ENCODE measurements at places on chromosomes 16 and 17.

- no peak for DNase-seq
Observed at GRCh38 chr17:60315650-60316049, 76.3 kb downstream of the USP32 start.

GRCh38 chr16:16038950-16039349, 89.5 kb downstream of the ABCC1 start:
- no peak for DNase-seq

DNA sequence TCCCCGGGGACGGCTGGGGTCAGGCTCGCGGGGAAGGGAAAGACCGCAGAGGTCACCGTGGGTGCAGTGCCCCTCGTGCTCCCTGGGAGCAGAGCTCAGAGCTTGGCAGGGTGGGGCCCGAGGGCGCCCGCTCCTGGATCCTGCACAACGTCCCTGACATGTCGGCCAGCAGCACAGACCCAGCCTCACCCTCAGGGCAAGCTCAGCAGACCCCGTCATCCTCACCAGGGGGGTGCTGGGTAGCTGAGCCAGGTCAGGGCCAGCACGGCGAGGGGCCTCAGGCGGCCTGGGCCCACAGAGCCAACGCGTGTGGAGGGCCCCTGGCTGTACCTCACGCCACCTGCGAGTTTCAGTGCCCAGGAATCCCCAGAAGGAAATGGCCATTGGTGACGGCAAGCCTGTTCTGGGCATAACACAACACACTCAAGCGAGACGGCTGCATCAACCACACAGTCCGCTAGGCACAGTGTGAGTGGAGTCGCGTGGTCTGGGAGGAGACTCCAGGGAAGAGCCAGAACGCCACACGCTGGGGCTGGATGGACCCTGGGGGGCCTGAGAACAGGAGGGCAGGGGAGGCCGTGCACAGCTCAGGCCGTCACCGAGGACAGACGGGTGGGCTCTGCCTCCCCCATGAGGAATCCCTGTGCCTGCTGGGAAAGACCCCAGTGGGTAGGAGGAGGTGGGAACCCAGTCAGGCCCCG, 60.3 kb downstream of the ZNF778 start:
- no peak for DNase-seq

DNA sequence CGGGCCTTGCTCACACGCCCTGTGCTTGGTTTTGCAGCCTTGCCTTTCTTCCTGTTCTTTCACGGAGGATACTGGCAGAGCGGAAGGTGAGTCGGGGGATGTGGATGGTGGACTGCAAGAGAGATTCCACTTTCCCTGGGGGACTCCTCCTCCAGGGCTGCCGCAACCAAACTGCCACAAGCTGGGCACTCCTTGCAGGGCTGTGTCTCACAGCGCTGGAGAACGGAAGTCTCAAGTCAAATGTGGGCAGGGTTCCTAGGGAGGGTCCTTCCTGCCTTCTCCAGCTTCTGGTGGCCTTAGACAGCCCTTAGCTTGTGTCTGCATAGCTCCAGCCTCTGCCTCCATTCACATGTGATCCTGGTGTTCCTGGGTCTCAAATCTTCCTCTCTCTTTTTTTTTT, 11.4 kb upstream of the BIRC5 start:
- no peak for DNase-seq

- no peak for DNase-seq
Observed at GRCh38 chr17:6661464-6661848, 9.9 kb downstream of the C17orf100 start.

DNA sequence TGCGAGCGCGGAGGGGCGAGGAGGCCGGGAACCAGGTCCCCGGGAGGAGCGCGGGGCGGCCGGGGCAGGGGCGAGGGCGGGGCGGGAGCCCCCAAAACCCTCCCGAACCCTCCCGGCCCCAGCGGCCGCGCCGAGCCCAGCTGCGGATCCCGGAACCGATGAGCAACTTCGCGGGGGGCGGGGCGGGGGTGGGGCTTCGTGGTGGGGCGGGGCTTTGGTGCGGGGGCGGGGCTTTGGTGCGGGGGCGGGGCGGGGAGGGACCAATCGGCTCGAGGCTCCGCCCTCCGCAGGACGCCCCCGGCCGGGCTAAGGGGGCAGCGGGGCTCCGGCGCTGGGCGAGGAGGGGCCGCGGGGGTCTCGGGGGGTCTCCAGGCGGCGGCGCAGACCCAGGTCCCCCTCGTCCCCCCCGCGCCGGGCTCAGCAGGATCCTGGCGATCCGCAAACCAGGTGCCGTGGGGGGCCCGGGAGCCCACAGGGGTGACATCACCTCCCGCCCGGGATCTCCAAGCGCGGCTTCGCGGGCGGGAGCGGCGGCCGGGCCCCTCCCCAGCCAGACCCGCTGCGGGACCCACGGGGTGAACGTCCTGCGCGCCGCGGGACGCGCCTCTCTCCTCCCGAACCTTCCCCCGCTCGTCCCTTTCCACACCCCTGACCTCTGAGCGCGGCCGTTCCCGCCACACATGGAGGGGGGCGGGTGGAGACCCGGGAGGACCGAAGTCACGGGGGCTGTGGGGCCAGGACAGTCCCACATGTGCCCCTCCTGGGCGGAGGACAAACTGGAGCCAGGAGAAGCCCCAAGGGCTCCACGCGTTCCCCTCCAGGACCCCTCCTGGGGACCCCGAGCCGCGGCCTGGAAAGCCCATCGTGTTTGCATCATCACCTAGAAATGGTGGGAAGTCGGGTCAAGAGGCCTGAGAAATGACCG, at the start of gene ABR:
TSS of gene ABR (minus strand) at position 164 of the 925 bp plus-strand sequence. CDS start 254 bp downstream, outside the sequence.
- DNase-seq = no peak

DNA sequence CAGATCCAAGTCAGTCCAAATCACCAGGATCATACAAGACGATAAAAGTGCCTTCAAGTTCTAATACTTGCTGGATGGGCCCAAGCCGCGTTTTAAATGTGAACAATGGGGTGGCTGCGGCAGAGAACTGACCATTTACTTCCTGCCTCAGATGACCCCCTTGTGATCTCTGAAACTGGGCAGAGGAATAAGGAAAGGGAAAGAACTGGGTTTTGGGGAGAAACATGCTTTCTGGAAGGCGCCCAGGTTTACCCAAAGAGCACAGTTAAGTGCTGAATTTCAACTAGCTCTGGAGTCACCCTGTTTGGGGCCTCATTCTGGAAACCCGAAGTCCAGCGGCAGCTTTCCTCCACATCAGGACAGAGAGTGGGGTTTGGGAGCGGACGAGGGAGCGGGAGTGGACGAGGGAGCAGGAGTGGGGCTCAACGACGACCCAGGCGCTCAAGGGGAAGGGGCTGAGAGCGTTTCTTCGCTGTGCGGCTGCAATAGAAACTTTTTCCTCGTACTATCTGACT, 1.6 kb downstream of the FAM20A start:
- no peak for DNase-seq

DNA sequence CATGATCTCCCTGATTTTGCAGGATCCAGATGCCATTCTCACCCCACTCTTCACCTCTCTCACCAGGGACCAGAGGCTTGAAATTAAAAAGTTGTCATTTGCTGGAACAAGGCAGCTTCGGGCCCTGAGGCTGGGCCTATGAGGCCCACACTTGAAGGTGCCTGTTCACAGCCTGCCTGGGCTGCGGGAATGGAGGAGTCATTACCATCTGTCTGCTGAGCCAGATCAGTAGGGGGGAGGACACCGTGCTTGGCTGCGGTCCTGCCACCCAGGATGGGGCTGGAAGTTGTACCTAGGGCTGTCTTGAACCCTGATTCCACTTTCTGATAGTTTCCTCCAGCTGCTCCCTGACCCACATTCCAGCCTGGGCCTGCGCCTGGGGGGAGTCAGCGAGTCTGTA, 208.3 kb upstream of the N4BP1 start:
- no peak for DNase-seq

- no peak for DNase-seq
Observed at GRCh38 chr17:4913994-4914393, 11.1 kb upstream of the CHRNE start.

DNA sequence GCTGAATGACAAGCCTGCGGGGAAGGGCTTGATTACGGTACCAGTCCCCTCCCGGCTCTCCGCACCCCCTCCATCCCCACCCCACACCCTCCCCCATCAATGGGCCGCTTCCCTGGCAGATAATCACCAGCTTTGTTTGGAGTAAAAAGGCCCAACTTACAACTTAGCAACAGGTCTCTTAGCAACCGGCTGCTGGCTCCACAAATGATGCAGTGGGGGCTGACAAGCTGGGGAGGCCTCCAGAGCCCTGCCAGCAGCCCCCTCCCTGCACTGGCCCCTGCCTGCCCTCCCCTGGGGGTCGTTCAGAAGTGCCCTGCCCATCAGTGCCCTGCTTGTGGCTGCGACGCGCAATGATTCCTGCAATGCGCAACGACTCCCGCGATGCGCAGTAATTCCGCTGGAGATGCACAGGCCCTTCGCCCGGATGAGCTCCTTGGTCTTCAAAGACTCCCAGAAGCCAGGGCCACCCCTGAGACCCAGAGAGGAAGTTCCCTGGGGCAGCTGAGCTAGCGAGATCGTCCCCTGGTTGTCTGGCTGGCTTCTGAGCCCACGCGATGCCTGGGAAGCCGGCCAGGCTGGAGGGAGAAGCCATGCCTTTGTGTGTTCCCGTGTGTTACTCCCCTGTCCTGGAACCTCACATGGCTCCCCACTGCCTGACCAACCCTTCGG, 23.3 kb downstream of the CPNE2 start:
- no peak for DNase-seq

GRCh38 chr17:49887086-49887743, 39.3 kb upstream of the TAC4 start:
- no peak for DNase-seq

DNA sequence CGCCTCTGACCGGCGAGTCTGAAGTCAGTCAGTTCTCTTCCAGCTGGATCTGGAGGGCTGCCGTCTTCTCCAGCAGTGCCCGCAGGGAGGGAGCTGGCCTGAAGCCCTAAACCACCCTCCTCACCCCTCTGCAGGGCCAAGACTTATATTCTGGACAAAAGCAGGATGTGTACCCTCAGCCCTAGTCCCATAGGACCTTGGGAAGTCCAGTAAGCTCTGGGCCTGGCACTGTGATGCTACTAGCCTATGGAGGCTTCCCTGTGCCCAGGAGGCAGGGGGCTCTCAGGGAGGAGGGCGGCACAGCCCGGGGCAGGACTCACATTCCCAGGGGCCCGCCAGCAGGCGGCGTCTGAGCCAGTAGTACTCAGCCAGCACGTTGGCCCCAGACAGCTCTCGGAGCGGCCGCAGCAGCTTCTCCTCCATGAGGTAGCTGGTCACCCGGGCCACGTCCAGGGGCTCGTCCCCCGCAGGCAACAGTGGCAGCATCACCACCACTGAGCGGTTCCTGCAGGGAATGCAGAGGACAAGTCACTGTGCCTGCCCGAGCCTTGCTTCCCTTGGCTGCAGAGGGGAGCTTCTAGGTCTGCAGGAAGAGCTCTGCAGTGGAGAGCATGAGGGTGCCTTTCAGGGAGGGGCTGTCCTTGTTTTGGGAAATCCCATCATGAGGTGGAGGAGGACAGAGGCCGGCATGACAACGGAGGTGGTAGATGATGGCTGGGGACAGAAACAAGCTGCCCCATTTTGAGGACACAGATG, 41.7 kb downstream of the RMI2 start:
- peak; percentile 19 for DNase-seq

DNA sequence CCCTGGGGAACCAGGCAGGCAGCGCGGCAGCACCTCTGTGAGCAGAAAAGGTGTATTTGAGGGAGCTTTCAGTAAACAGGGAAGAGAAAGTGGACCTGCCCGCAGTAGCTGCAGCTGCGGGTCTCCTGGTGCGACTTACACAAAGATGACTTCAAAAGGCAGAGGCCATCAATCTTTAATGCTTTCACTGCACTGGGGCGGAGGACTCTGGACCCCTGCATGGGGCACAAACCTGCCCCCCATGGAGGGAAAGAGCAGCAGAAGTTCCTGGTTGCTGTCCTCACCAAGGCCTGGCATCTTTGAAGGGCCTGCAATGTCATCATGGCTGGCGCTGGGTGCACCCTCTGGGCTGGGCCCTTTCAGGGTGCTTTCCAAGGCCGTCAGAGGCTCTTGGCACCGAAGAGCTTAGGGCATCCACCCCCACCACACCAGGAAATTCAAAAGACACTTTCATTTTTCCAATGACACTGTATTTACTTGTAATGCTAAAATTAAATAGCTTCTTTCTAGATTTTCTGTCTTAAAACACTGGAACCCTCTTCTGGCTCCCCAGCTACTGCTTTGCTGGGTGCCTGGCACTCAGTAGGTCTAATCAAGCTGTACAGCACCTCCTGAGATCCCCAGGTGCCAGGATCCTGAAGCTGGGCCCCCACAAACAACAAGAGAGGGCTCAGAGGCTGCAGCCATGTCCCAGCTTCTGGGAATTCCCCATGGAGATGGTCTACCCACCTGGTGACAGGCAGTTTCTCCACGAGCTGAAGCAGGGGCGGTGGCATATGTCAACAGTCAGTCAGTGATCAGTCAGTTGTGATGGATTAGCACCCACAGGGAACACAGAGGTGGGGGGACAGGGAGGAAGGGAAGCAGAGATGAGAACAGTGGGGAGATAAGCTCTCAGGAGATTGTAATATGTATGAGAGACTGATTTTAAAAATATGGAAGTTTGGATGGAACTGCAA, 2.1 kb upstream of the CACNG1 start:
- DNase-seq = no peak

DNA sequence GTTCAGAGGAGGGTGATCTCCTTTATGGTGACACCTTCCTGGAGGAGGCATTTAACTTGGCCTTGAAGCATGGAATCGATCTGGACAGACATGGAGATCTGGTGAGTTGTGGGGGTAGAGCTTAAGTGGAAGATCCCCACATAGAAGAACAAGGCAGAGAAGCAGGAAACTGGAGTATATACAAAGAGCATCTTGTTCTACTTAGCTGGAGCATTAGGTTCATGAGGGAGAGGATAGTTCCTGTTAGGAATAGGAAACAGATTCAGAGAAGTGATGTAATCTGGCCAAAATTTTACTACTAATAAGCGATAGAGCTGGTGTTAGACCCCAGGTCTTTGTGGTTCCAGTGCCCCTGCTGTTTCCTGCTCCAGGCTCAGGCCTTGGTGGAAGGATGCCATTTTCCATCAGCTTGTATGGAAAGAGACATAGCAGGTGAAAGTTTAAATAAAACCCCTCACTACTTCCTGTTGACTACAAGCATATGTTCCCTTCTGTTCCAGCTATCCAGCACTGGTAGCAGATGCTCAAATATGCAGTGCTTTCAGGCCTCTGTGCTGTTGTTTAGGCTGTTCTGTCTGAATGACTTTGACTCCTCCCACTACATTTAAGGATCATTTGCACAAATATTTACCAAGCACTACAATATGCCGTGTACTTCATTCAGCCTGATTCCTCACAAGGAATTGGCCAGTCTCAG, 9.4 kb downstream of the RPAIN start:
- no peak for DNase-seq

GRCh38 chr17:77437747-77438146, 297.0 kb downstream of the SEC14L1 start:
- no peak for DNase-seq

DNA sequence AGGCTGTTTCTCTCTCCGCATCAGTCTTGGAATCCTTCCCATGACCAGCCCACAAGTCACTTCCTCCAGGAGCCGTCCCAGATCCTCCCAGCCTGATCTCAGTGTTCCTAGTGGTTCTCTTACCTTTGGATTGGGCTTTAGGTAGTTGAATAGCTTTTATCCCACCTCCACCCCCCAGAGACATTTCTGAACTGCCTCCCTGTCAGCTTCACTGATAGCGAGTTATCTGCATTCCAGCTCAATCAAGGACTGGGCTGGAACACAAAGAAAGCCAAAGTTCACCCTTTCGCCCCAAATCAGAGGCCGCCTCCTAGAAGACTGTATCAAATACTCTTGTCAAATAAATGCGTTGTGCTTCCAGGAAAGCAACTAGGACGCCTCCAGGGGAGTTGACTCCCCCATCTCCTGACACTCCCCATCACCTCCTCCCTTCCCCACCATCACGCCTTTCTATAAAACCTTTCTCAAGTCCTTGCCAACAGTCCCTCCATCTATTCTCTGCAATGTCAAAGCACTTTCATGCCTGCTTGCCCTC, 72.7 kb downstream of the TMEM132E start:
- DNase-seq = no peak

Data from kidney capillary endothelial cell (primary cell).